MG63 (cell line): ENCODE measurements at places on chromosomes 13 and 19. TPM values are rescaled to one million over a fixed set of nuclear protein-coding genes. Genes with fewer than 3 reads are reported as not detected.

DNA sequence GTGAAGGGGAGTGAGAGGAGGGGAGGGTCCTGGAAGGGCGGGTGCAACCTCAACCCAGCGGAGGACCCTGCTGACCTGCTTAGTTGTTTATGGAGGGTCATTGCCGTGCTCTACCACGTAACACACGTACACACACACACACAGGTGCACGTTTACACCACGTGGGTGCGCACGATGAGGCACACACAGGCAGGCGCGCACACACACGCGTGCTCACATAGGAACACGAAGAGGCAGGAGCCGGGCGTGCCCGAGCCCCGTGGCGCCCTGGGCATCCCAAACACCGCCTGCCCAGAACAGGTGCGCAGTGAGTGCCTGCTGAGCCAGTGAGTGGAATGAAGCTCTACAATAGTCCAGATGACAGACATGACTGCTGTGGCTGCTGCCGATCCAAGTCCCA, 11.2 kb upstream of the MADCAM1 start:
- DNase-seq, result no peak

GRCh38 chr13:113996081-113996911, 22.4 kb upstream of the C13orf46 start:
- no peak for DNase-seq

DNA sequence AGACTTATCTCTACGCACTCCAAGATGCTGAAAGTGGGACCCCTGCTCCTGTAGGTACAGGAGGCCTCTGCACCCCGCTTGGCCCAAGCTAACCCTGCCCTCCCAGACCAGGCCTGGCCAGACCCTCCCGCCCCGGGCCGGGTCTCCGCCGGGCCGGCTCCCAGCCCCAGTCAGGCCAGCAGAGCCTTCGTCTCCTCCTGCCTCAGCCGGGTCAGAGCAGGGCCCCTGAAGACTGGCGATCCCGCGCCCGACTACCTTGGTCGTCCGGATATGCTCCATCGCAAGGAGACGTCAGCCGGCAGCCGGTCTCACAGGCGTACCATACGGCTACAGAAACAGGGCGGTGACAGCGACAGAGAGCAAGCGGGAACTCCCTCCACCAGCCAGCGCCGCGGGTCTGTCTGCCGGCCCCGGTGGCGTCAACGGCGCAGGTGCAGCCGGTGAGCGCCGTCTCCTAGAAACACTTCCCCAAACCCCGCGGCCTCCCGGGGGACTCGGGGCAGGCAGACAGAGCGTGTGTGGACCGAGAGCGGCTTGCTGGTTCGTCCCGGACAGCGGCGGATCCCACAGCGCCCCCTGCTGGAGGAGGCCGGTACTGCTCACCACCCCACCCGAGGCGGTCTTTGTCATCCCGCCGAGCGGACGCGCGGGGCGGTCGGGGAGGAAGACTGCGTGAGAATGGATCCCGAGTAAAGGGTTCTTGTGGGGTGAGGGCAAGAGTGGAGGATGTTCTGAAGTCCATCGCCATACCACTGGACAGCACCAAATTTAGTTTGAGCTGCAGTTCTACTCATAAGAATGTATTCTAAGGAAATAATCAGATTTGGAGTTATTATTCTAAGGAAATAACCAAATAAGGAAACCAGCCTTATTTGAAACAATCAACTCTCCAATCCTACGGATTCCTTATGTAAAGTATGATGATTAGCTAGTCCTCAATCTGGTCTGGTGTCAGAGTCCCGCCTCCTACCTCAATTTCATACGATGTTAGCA, at the start of gene MTMR6:
Gene MTMR6 (minus strand): TSS at position 520 of the 993 bp plus-strand sequence. CDS start 241 bp downstream, at position 279.
- DNase-seq, result peak; percentile 82

DNA sequence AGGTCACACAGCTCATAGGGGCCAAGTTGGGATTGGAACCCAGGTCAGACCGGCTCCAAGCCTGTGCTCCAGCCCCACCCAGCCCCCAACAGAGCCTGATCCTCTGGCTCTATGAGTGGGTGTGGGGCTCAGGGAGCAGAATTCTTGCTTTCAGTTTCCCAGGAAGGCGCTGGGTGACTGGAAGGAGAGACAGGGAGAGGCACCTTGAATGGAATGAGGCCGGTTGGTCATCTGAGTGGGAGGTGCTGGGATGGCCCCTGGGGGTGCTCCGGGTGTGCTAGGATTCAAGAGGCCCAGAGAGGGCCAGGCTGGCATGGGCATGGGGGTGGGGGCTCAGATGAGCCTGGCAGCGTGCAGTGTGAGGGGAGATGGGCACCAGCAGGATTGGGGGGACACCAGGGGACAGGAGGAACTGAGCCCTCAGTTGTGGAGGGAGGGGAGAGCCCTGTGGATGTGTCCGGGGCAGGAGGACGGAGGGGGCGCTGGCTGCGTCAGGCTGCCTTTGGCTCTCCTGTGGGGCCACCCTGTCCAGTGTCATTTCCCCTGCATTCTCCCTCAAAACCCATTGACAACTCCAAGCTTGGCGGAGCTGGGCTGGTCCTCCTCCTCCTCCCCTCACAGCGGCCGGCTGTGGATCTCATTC, 31.2 kb upstream of the ANKRD10 start:
- no peak for DNase-seq

GRCh38 chr13:94233401-94233800, 246.1 kb downstream of the DCT start:
- peak; percentile 82 for DNase-seq

GRCh38 chr19:30757837-30758617, 385.8 kb downstream of the ZNF536 start:
- DNase-seq, result no peak

DNA sequence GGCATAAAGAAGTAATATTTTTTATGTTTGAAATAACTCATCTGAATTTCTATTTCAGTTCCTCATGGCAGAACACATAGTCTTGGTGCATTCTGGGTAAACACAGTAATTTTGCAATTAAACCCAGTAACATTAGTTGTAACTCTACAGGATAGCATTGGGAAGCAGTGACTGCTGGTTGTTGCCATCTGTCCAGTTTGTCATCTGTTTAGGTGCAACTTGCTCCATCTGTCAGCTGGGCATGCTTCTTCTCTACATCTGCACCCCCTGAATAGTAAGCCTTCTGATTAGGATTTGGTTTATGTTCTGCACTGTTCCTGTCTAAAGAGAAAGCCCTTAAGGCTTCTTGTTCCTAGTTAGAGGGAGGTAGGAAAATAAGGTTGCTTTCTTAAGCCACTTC, 63.5 kb upstream of the CSNK1A1L start:
- no peak for DNase-seq

GRCh38 chr19:15631817-15632216, 8.9 kb upstream of the CYP4F3 start:
- DNase-seq, result no peak

DNA sequence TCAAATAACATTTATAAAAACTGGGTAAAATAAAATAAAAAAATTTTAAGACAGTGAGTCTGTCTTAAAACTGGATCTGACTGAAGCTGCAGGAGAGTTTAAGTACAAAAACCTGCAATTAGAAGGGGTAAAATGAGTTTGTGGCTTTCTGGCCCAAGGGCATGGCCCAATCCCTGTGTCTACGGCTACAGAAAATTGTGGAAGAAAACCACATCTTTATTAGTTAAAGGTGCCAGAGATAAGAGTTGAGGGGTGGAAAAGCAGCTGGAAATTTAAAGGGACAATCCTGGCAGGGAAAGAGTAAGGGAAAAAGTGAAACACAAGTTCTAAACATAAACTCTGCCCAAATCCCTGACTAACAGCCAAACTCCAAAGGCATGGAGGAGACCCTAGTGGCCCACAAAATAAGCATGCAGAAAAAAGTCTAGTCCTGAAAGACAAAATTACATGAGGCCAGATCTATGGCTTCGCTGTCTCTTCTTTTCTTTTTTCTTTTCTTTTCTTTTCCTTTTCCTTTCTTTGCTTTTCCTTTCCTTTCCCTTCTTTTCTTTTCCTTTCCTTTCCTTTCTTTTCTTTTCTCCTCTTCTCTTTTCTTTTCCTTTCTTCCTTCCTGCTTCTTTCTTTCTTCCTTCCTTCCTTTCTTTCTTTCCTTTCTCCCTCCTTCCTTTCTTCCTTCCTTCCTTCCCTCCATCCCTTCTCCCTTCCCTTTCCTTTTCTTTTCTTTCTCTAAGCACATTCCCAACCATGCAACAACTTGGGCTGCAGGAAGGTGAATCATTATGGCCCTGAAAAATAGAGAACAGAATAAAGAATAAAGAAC, 23.5 kb upstream of the DLEU7 start:
- no peak for DNase-seq

DNA sequence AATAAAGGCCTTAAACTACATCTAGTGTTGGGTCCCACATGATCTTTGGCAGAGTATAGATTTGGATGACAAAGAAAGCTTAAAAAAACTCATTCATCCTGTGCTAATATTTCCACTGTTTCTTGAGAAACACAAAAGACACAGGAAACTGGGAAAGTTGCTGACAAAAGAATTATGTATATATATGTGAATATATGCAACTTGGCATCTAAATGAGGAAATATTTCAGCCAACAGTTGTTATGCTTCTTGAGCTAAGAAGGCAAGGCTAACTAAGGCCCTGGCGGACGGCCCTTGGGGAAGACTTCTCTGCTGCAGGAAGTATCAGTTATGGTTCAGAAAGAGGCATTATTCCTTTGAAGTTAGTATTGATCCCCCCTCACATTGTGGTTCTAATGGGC, 491.8 kb downstream of the DIAPH3 start:
- no peak for DNase-seq

DNA sequence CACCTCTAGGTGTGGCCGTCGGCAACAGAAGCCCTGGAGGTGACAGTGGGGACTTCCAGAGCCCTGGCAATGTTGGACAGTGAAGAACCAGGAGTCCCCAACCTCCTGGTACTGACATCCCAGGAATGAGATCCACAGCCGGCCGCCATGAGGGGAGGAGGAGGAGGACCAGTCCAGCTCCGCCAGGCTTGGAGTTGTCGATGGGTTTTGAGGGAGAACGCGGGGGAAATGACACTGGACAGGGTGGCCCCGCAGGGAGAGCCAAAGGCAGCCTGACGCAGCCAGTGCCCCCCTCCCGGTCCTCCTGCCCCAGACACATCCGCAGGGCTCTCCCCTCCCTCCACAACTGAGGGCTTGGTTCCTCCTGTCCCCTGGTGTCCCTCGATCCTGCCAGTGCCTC, 57.9 kb downstream of the SPACA7 start:
- DNase-seq, result no peak

DNA sequence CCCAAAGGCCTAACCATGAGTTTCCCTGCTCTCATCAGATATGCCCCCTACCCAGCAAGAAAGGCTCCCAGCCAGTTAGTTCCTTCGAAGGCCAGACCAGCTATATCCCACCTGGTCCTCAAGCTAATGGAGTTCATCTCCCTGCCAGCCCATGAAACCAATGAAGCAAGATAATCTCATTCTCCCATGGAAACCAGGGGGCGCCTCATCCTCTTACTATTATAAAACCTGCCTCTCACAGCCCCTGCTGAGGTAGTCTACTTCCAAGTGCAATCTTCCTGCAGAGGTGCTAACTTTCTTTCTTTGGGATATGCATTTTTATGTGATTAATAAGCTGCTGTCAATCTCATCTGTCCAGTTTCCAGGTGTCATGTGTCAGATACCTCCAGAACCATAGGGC, 34.0 kb upstream of the ZNF573 start:
- no peak for DNase-seq

DNA sequence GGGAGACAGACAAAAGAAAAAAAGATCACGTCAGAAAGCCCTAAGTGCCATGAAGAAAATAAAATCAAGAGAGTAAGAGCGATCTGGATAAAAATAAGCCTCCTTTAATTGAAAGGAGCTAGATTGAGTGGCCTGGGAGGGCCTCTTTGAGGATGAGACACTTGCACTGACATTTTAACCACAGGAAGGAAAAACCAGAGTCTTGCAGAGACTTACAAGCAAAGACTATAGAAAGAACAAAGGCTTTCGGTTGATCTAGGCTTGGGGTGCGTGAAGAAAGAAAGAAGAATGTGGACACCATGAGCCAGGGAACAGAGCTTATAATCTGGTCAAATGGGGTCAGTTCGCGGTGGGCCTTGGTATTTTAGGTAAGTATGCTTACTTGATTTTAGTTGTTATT, 342.7 kb downstream of the COG6 start:
- no peak for DNase-seq

DNA sequence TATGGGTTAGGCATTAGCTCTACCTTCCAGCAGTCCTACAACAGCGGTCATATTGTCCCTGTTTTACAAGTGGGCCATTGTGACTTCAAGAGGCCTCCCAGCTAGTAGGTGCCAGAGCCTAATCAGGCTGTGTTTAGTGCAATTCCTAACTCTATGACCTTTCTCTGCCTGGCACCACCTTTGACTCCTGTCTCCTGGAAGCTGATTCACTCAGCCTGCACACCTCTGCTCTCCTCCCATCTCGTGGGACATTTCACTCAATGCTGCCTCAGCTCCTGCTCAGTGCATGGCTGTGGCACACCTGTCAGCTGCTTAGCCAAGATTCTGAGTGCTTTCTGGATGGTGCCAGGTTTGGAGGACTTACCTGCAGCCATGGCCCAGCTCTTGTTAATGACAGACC, 9.5 kb upstream of the GJB6 start:
- no peak for DNase-seq

- no peak for DNase-seq
Observed at GRCh38 chr13:35524171-35524570, 47.7 kb upstream of the MAB21L1 start.

DNA sequence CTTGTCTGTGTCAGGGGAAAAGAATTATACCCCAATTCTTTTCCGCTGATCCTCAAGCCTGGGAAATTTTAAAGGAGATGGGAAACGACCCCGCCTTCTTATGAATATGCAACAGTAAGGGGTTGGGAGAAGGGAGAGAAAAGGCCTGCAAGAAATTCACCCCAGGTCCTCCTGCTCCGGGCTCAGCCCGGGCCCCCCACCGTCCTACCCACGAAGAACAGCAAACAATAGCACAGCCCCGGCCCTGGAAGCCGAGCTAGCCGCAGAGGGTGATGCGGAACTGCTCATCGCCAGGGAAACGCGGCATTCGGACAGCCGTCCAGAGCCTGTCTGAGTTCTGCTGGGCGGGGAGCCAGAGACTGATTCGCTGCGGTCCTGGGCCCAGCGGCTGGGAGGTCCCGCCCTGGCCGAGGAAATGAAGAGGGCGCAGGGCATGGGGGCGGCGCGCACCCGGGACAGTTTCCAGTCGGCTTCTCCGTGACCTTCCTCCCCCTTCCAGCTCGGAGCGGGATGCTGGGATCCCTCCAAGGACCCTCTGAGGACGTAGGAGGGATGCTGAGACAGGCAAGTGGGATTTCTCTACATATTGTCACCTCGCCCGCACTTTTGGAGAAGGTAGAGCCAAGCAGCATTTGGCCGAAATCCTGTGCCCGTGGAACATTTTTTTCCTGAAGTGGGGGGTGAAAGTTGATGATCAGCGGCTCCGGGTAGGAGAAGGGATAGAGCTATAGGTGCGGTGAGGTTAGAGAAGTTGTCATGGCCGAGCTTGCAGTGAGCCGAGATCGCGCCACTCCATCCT, 82.3 kb upstream of the C1QTNF9B start:
- peak; percentile 89 for DNase-seq

PRSS57 gene
- total RNA-seq, result not detected in 2 replicates

ZNF254 gene
- 1.3 and 2.1 TPM in 2 replicates for total RNA-seq

SPTBN4 gene
- total RNA-seq, result 0.16 and 3.0 TPM in 2 replicates

ZNF91 gene
- total RNA-seq, result 2.0 and 18.0 TPM in 2 replicates

TLE6 gene
- not detected in 2 replicates for total RNA-seq

ZNF493 gene
- 0.46 and 0.84 TPM in 2 replicates for total RNA-seq

HSPB6 gene
- total RNA-seq, result not detected in 2 replicates

CHMP2A gene
- 50.3 and 58.8 TPM in 2 replicates for total RNA-seq

OR10H3 gene
- total RNA-seq, result not detected in 2 replicates

CYP4F3 gene
- not detected in 2 replicates for total RNA-seq

SLC10A2 gene
- not detected in 2 replicates for total RNA-seq
